ENCODE measurements at places on chromosomes 7 and 10.

- no peak for DNase-seq
These were observed 280.8 kb downstream of the ARHGAP12 start for GRCh38 chr10:31647861-31648260.

GRCh38 chr7:50660040-50660829, 95.0 kb upstream of the DDC start:
- DNase-seq = peak; percentile 91

GRCh38 chr10:23694446-23694920, 255.6 kb downstream of the OTUD1 start:
- DNase-seq = no peak

DNA sequence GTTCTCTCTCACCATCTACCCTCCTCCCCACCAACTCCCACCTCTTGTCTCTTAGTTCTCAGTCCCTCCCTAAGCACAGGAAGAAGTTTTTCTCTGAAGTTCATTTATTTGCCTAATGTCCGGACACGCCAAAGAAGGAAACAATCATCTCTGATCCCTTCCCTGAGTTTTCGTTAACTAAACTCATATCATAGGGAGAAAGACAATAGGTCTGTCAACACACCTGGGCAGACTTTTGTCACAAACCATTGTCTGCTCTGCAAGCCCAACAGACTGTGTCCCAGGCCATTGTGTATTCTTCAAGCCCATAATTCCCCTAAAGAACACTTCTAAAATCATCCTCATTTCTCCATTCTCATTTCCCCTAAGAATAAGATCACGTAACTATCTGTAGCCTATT, 691.0 kb upstream of the MBL2 start:
- no peak for DNase-seq

GRCh38 chr7:139976838-139977656, 85.7 kb downstream of the PARP12 start:
- no peak for DNase-seq

- DNase-seq = no peak
These were observed 287.9 kb downstream of the TNS3 start for GRCh38 chr7:47293884-47294555.

DNA sequence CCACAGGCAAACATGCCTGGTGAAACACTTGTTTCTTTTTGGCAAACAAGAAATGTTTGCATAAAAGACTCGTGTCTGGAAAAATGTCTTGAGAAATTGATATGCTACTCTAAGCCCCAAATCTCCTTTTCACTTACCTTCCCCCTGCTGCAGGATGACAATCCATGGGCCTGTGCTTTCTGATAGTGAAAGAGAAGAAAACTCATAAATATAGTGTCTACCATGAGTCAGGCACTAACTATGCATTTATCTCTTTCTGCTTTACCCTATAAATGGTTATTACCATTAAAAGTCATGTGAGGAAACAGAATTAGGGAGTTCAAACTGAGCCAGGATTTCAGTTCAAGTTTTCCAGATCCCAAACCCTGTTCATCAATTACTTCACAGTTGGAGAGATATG, 6.6 kb upstream of the TARP start:
- DNase-seq = no peak

DNA sequence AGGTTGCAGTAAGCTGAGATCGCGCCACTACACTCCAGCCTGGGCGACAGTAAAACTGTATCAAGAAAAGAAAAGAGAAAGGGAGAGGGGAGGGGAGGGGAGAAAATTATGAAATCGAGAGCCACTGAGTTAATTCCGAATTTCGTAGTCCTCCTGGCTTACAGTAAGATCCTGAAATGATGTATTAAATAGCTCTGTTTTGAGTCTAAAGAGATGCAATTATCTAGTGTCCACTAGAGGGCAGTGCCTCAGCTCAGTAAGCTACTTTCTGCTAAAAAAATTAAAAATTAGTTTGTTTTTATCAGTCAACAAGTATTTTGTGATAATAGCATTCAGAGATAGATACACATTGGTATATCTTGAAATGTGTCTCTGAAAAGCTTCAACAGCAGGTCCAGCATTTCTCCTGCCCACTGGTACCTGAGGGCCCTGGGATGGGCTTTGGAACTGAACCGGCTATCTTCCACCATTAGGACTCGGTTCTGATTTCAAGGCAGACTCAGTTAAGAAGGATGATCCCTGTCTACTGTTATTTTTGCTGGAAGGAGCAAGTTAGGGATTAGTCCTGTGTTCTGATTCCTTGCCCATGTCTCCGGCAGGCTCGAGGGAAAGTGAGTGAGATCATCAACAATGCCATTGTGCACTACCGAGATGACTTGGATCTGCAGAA, 19.5 kb downstream of the TSPAN33 start:
- no peak for DNase-seq

DNA sequence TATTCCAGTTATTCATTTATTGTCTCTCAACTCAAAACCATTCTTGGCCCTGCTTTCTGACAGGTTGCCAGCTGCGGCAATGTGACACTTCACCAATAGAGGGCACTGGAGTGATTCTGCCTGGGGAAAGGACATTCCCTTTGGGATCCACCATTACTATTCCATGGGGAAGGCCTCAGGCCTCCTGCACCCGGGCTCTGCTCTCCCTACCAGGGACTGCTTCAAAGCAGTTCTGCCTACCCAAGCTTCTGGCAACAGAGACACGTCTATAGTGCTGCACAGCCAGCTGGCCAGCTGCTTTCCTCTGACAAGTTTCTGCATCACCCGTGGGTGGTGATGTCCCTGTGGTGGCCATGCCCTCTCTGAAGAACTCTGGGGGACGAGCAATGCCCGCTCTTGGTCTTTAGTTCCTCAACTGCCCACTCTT, 163.8 kb downstream of the ELMO1 start:
- peak; percentile 86 for DNase-seq

DNA sequence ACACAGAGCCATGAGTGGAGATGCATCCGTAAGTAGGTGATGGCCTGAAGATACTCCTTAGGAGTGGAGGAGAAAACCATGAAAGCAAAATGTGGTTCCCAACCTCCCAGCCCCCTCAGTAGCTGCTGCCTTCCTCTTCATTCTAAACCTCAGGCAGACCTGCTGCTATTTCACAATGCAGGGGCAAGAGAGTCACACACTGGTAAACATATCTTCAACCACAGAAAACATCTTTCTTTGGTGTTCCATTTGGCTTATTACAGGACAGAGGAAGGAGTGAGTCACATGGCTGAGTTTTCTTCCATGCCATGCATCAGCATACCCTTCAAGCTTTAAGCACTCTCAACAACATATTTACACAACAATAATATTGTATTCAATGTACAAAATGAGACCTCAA, 342.1 kb downstream of the BMPER start:
- DNase-seq = no peak

DNA sequence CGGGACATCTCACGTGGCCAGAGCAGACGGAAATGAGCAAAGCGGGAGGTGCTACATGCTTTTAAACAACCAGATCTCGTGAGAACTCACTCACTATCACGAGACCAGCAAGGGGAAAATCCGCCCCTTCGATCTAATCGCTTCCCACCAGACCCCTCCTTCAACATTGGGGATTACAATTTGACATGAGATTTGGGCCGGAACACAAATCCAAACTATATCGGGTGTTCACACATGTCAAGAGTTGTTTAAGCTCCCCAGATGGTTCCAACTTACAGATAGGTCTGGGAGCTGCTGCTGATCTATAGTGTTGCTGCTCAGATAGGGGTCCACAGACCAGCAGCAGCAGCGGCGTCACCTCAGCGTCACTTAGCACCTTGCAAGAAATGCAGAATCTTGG, 194.9 kb downstream of the GPAM start:
- DNase-seq = no peak

DNA sequence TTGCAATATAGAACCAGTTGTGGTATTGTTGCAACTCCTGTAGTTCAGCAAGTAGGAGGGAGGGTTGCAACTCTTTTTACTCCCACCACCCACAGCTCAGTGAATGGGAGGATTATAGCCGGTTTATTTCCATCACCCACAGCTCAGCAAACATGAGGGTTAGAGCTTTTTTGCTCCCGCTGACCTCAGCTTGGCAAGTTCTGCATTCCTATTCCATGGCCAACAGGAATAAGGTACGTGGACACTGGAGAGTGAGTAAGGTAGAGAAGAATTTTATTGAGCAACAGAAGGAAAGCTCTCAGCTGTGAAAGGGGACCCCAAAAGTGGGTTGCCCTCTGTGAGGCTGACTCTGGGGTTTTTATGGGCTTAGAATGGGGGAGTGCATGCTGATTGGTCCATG, 167.1 kb upstream of the SMIM30 start:
- no peak for DNase-seq

DNA sequence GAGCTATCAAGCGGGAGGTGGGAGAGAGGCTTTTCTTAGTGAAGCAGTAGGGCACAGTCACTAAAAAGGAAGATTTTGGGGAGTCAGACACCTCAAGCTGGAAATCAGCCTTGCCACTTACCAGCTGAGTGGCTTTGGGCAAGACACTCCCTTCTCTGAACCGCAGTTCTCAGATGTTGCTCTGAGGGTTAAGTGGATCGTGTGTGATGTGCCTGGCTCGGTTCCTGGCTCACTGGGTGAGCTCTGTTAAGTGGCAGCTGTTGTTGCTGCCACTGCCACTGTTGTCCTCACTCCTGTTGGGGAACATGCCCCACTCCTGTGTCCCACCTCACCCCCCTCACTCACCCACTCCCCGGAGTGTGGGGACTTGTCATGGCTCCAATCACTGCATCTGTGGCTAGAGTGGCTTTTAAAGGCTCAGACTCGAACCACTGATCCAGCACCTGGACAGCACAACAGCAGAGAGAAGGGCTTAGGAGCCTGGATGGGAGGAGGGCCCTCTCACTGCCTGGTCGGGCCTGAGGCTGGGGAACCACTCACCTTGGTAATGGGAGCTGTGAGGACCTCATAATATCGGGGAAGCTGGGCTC, 20.0 kb downstream of the PYROXD2 start:
- DNase-seq = no peak

DNA sequence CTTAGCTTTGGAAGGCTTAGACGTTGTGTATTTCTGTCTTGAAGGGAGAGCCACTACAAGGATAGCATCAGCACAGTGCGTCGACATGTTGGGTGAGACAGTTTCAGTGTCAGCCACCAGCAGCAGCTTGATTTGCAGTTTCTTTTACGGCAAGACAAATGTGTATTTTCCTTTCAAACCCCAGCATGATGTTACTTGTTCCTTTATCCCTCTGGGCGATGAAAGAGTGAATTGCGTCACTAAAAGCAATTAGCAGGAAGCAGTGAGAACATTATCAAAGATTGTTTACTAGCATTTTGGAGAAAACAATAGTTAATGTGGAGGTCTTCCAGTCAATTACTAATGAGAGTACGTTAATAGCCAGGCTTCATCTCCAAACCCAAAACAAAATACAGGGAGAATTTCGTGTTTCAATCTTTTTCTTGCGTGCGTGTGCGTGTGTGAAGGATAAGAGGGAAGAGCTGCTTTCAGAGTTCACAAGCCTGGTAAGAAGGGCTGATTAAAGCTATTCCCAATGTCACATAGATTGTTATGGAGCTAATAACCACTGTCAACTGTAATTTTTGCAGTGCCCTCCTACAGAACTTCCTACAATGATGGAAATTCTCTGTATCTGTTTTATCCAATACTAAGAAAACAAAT, 157.1 kb upstream of the AOAH start:
- no peak for DNase-seq

DNA sequence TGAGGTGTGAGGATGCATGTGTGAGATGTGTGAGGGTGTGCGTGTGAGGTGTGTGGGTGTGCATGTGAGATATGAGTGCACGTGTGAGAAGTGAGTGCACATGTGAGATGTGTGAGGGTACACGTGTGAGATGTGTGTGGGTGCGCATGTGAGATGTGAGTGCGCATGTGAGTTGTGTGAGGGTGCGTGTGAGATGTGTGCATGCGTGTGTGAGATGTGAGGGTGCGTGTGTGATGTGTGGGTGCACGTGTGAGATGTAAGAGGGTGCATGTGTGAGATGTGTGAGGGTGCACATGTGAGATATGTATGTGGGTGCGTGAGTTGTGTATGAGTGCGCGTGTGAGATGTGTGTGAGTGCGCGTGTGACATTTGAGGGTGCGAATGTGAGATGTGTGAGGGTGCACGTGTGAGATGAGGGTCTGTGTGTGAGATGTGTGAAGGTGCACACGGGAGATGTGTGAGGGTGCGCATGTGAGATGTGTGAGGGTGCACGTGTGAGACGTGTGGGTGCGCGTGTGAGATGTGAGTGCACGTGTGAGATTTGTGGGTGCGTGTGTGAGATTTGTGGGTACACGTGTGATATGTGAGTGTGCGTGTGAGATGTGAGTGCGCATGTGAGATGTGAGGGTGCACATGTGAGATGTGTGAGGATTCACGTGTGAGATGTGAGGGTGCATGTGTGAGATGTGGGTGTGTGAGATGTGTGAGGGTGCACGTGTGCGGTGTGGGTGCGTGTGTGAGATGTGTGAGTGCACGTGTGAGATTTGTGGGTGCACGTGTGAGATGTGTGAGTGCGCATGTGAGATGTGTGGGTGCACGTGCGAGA, 30.5 kb downstream of the PPIF start:
- peak; percentile 74 for DNase-seq

- no peak for DNase-seq
These were observed 120.9 kb upstream of the ZNF438 start for GRCh38 chr10:31152421-31153135.

GRCh38 chr10:80498833-80499741, 38.6 kb upstream of the SH2D4B start:
- DNase-seq = no peak

GRCh38 chr10:19652750-19653149, 163.5 kb upstream of the PLXDC2 start:
- DNase-seq = no peak

DNA sequence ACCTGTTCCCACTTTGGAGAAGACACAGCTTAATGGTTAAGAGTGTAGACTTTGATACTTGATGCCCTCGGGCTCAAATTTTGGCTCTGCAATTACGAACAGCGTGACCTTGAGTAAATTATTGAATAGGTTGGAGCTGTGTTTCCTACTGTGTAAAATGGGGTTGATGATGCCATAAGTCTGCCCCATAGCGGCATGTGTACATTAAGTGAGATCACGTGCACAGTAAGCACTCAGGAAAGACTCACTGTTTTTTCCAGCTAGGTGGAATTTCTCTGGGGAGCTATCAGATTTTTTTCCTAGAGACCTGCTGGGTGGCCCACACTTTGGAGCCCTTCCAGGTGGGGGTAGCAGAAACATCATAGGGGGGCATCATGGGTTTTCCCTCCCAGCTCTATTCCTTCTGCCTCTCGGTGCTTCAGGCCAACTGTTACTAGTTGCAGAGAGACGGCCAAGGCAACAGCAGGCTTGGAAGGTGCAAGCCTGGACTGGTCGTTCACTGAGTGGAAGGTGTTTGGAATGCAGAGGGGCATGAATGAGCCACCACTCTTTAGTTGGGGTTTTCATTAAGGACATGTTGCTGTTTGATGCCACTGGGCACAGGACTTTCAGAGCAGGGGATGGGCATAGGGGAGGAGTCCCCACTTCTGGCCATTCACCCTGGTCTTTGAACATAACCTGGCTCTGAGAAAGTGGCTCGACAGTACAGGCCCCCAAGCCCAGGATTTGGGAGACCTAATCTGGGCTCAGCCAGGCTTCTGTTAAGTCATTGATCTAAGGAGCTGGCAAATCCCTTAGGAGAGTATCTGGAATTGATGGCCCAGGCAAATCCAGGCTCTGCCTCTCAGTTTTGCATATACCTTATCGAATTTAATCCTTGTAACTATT, 64.0 kb downstream of the SYPL1 start:
- DNase-seq = no peak

Data from vagina (tissue), 2 donors.